ENCODE measurements at places on chromosomes 2 and 18.

DNA sequence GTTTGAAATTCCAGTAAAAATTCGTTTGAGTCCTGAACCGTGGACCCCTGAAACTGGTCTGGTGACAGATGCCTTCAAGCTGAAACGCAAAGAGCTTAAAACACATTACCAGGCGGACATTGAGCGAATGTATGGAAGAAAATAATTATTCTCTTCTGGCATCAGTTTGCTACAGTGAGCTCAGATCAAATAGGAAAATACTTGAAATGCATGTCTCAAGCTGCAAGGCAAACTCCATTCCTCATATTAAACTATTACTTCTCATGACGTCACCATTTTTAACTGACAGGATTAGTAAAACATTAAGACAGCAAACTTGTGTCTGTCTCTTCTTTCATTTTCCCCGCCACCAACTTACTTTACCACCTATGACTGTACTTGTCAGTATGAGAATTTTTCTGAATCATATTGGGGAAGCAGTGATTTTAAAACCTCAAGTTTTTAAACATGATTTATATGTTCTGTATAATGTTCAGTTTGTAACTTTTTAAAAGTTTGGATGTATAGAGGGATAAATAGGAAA lies 80.7 kb downstream of the ACSL3 start:
- no peak for DNase-seq

DNA sequence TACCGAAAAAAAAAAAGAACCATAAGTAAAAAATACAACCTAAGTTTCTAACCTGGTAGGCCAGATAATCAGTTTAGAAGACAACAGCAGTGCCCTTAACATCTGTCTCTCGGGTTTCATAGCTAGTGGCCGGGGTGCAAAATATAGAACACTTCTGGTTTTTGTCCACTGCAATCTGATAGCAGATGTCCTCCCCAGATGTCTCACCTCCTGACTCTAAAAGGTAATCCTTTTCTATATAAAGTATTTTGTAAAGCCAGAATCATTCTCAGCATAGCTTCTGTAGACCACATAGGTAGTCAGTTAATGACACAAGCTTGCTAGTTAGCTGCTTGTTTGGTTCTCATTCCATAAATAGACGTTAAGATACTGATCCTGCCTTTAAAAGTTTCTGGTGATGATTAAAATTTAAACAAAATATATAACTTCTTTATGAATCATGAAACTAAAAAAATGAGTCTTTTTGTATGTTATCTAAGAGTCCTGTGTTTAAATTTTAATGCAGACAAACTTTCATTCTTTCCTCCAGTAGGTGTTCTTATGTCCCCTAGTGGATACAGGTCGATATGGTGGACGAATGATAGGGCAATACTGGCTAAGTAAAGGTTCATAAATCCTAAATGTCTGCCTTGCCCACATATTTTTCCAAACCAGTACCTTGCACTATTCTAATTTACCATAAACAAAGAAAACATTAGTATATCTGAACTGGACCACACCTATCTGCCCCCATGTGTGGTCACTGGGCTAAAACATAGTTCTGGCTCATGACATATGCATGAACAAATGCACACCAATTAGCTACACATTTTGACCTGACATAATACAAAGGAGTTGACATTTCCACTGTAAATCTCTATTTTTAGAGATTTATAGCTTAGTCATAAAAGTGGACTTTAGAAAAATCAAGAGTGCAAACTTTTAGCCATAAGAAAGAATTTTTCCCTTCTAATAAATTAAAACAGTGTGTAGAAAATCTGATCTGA lies 171.0 kb downstream of the SRBD1 start:
- no peak for DNase-seq

GRCh38 chr2:68566362-68566761 lies 77.0 kb upstream of the PROKR1 start:
- DNase-seq = no peak

DNA sequence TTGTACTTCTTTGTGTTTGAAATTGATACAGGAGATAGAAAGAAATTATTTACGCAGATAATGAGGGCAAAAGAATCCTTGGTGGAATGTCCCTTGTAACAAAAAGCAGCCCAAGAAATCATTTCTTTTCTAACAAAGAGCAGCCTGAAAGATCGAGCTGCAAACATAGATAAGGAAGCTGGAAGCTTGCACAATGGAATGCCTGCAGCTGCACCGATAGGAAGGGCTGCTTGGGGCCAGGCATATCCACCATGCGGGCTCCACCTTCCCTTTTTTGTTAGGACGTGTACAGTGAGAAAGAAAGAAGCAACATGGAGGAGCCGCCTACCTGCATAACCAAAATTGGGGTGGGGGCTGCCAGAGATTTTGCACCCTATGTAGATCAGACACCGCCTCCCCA lies 568.7 kb downstream of the METTL4 start:
- DNase-seq = no peak

DNA sequence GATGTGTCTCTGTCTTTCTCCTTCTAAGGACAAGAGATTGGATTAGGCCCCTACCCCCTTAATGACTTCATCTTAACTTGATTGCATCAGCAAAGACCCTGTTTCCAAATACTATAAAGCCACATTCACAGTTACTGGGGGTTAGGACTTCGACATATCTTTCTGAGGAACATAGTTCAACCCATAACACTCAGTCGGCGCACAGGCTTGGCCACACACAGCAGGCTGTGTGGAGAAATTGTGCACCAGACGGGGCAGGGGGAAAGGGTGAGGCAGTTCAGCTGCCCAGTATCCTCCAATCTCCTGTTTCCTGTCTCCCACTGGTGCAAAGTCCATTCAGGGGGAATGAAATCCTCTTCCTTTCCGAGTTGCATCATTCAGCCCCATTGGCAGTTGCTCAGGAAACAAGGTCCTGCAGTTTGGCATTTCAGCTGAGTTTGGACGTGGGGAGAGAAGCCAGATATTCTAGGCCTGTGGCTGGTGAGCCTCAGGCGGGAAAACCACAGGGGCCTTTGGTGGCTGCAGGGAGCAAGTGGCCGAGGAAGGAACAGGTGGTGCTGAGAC lies 9.4 kb upstream of the RAPGEF4 start:
- no peak for DNase-seq

DNA sequence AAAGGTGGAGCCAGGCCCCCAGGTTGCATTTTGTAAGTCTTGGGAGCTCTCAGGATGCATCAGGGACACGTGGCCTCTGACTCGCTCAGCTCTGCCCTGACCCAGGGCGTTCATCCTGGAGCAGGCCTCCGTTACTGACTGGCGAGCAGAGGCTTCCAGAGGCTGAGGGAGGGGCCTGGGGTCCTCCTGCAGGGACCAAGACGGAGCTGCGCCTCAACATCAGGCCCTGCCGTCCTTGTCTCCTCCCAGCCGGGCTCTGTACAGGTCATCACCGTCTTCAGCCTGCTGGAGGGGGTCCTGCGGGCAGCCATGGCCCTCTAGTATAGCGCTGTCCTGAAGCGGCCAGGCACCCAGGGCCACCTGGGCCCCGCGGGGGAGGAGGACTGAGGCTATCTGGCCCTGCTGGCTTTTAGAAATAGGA lies 10.2 kb upstream of the ALPP start:
- no peak for DNase-seq

- DNase-seq = no peak
Measured at GRCh38 chr18:75544496-75544895, 117.0 kb upstream of the SMIM21 start.

Measured in effector CD4-positive, alpha-beta T cell (primary cell).